ENCODE measurements at places on chromosomes 1 and 21.

DNA sequence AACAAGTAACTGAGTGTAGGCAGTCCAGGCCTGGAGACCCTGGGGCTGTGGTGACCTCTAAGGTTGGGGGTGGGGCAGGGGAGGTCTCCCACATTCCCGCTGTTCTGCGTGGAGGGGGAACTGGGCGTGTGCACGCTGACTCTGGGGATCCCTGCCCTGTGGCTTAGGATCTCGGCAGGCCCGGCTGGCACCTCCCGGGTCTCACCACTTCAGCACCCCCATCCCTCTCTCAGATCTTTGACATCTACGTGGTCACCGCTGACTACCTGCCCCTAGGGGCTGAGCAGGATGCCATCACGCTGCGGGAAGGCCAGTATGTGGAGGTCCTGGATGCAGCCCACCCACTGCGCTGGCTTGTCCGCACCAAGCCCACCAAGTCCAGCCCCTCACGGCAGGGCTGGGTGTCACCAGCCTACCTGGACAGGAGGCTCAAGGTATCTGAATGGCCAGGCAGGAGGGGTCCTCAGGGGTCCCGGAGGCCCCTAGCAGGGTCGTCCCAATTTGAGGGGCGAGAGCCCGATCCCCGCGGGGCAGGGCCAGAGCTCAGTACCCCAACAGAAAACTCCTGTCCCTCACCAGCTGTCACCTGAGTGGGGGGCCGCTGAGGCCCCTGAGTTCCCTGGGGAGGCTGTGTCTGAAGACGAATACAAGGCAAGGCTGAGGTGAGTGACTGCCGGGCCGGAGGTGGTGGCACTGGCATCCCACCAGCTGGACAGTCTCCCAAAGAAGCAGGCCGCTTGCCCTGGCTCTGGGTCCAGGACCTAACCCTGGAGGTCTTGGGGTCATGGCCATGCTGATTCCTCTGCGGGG is 68.7 kb downstream of the TRIM11 start:
- no peak for DNase-seq

DNA sequence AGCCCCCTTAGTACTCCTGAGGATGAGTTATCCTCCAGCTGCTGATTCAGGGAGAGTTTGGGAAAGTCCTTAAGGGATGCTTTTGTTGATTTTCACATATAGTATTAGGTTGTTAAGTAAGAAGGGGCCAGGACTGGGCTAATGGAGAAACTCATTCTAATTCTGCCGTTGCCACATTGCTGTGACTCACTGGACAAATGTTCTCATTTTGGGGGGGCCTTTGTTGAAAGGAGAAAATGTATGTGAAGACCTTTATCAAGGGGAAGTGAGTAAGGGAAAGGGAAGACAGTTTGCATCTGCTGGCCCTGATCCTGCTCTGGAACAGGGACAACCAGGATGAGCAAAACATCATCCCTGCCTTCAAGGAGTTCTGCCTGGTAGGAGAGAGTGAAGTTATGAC is 123.2 kb upstream of the FGGY start:
- DNase-seq, result peak; percentile 93

DNA sequence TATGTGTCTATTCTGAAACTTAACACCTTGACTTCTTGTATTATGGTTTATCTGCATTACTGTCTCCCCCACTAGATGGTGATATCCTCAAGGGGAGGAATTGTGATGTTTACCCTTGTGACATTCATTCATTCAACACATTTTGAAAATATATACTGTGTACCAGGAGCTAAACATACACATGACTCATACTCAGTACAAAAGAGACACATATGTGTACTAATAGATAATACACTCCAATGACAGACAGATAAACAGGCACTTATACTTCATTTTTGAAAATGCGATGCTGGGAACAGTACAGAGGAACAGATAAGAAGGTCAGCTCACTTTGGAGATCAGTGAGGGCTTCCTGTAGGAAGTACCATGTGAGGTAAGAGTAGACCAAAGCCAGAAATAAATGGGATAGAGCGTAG is 8.9 kb upstream of the RAB3GAP2 start:
- DNase-seq, result peak; percentile 33

DNA sequence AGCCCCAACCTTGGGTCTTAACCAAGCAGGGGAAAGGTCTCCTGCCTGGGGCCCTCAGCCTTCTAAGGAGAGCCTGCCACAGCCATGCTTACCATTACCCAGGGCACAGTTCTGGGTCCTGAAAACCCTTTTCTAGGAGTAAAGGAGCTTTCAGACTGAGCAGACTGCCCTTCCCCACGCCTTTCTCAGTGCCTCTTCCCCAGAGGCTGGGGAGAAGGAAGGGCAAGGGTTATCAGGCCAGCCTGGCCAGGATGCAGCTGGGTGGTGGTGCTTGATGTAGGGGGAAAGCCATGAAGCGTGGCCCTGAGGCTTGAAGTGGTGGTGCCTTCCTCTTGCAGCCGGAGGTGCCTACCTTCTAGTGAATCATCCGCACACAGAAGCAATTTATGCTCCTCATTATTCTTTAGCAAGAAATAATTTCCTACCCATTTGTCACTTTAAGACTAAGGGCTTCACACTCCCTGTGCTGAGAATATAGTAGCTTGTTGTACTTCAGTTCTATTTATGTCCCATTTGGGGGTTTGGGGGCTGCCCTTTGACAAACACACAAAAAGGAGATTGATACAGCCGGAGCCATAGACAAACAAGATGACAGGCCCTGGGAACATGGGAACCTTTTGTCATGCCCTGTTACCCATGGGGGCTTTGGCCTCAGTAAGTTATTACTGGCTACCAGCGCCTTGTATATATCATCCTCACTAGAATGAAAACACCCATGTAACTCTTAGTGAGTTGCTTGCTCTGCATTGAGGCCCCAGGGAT is 40.7 kb downstream of the MAN1C1 start:
- no peak for DNase-seq

- DNase-seq, result peak; percentile 77
Measured at GRCh38 chr1:211825980-211826379, 4.6 kb downstream of the LPGAT1 start.

DNA sequence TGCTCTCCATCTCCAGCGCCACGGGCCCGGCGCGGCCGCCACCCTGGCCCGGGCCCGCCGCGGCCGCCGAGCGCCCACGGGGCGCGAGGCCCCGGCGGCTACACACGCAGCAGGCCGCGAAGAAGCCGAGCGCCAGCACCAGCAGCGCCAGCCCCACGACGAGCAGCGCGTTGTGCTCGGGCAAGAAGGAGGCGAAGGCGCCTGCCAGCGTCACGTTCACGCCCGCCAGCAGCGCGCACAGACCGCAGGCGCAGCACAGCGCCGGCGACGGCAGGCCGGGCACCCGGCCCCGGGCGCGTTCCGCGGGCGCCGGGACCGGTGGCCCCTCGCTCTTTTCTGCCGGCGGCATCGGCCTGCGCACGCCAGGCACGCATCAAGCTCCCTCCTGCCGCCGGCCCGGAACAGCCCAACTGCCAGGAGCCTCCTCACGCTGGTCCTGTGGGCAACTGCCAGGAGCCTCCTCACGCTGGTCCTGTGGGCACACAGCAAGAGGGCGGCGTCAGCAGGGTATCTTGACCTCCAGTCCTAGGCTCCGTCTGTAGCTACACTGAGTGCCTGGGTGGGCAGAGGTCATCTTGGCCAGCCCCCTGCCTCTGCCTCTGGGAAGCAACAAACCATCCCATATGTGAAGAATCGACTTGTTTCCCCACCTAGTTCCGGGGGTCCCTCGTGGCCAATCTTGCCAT is 18.1 kb downstream of the KNCN start:
- peak; percentile 26 for DNase-seq

DNA sequence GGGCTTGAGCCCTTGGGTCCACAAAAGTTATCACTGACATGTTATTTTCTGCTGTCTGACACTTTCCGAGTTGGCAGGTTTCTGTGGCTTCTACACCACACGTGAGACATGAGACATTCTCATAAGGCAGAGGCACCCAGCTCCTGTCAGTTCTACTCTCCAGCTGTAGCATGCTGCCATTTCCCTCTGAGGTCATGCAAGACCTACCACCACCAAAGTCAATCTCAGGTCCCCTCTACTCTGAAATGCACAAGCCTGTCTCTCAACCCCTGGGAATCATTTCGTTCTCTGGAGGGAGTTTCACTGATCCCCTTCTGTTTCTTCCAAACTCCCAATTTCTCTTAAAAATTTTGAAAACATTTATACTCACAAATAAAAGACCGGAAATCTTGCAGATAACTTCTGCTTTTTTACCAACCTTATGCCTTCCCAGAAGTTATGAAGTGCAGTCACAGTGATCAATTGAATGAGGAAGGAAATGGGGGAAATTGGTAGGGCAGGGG is 39.5 kb upstream of the CR2 start:
- DNase-seq, result no peak

Measured in IMR-90 (cell line).